ENCODE measurements at places on chromosomes 7 and 10.

DNA sequence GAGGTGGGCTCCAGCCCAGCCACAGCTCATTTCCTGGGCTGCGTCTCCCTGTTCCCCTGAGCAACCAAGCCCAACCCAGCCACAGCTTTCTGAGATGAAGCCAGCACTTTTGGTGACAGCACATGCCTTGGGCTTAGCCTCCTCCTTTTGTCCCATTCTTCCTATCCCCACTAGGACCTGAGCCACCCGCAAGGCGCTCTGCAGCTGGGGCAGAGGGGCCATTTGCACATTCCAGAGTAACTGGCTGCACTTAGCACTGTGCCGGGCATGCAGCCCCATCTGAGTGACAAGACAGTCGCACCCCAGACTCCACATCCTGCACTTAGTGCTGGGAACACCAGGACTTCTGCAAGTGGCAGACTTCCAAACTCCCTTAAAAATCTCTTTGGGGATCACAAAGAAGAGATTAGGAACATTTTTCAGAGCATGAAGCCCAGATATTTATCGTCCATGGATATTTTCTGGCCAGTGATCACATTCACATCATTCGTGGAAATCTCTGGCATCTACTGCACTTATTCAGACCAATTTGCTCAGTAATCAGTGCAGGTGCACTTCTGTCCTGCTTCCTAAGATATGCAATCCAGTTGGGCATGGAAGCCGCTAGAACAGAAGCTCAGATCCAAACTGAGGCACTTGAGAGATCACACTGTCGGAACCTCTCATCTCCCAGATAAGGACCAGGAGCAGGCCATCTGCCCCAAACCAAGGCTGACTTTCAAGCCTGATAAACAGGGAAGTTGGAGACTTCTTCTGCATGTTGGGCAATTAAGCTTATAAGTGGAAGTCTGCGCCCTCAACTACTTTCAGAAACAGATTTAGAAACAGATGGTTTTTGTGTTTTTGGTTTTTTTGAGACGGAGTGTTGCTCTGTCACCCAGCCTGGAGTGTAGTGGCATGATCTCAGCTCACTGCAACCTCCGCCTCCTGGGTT lies 26.4 kb downstream of the CHST15 start:
- DNase-seq = no peak

DNA sequence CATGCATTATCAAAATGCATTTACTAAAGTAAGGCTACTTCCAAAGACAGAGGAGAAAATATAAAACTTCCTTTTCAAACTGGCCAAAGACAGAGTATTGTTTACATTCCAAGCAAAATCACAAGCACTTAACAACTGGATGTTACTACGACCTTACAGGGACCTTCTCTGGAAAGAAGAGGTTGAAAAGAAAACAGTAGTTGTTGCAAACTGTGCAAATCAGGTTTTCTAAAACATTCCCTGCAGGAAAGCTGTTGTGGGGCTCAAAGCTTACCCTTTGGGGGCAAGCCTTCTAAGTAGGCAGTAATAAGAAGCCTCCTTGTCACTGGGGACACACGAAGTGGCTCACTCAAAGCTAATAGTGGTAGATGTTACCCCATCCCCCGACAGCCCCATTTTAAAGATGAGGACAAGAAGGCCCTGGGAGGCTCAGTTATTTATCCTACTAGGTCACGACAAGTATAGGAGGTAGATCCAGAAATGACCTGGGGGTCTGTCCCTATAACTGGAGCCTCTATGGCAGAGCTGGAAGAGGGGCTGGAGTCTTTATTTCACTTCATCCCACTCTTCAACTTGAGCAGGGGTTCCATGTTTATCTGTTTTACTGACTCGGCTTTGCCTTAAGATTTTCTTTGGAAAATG lies 46.6 kb downstream of the ATXN7L1 start:
- DNase-seq = no peak

GRCh38 chr7:124792696-124793095 lies 27.1 kb upstream of the GPR37 start:
- no peak for DNase-seq

GRCh38 chr10:34906067-34906965 lies 91.2 kb upstream of the PARD3 start:
- no peak for DNase-seq

GRCh38 chr10:132806561-132807003 lies 20.6 kb upstream of the NKX6-2 start:
- no peak for DNase-seq

DNA sequence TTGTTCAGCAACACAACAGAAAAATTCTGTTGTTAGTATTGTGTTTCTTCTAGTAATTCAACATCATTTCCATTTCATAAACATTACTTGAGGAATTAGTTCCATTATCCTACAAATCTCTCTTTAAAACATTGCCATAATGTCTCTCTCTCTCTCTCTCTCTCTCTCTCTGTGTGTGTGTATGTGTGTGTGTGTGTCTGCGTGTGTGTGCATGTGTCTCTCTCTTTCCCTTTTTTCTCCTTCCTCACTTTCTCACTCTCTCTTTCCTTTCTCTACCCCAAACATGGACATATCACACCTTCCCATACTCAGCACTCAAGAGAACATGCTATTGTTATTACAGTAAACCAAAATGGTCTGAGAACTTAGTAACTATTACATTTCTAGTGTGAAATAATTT lies 16.6 kb downstream of the LRRTM3 start:
- no peak for DNase-seq

- no peak for DNase-seq
Measured at GRCh38 chr10:62093863-62094291, 174.8 kb downstream of the RTKN2 start.

GRCh38 chr7:74633451-74633921 lies 24.0 kb upstream of the GTF2I start:
- peak; percentile 52 for DNase-seq

DNA sequence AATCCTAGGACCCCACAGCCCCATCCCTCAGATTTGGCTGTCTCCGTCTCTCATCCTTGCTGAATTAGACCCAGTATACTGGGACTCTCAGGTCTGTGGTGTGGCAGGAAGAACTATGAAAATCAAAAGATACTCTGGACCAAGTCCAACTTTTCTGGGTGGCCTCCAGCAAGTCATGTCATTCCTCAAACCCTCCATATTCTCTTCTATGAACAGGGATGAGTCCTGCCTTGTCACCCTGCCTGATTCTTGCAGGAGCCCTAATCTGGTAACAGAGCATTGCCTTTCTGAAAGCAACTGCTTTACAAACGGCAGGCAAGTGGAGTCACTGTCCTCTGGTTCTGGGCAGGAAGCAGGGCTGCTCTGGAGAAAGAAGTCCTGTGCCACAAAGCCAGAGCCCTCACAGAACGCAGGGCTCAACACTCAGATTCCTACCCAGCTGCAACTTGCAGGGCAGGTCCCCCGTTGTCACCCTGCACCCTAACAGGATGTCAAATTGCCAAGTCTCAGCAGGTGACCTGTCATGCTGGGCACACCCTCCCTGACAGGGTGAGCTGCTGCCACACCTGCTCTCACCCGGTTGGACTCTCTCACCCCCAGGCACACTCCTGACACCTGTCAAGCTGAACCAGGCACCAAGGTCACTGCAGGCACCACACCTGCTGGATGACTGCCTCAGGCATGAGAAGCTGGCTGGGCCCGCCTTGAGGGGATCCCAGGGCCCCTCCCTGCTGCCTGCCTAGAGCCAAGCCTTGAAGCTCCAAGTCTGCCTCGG lies 227.7 kb downstream of the KCNMA1 start:
- no peak for DNase-seq

DNA sequence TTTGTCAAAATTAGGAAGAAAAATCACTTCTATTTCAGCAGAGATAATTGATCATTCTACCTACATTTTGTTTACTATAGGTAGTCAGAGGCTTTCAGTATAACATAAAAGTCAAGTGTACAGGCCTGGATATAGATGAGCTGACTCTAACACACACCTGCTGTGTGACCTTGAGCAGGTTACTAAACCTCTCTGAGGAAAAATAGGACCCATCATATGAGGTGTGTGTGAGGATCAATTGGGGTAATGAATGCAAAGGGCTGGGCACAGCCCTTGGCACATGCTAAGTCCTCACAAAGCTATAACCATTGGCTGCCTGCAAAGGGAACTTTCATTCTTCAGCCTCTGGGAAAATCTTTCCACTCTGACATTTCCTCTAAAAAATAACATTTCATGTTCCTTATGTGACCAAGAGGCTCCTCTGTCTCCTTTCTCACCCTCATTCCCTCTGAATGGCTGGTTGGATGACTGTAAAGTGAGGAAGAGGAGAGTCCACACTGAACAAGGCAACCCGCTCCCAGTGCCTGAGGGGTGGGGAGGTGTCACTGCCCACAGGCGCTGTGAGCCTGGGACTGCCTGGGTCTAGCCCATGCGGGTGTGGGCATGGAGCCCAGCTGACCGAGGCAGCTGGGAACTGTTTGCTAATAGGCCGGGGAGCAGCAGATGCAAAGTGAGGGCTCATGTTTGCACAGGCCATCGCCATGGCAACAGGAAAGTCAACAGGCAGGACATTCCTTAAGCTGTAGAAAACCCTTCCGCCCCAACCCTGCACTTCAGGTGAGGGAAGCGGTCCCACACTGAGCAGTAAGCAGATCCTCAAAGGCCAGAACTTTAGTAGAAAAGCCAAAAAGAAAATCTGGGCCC lies 36.8 kb downstream of the MYOF start:
- DNase-seq = peak; percentile 81

DNA sequence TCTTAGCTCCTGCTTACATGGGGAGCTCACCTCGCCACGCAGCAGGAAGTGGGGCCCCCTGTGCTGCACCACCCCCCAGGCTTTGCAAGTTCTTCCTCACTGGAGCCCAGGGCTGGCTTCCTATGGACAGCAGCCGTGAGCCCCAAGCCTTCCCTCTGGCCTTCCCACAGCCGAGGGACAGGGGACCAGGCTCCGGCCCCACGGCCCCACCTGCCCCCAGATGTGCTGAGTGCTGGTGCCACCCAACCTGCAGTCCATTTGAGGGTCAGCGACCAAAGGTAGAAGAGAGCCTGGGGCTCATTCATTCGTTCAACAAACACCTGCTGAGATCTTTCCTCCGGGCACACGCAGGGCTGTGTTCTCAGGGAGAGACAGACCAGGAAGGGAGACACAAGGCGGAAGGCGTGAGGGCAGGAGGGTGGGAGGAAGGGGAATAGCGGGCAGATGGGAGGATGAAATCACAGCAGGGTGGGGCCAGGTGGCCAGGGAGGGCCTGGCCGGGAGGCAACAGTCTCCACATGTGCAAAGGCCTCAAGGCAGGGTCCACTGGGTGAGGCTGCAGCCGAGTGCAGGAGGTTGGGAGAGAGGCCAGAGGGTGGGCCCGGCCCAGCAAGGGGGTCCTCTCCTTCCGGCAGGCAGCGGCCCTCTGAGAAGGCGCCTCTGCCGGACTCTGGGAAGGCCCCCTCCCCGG lies 100.1 kb downstream of the FOXL3 start:
- DNase-seq = no peak

DNA sequence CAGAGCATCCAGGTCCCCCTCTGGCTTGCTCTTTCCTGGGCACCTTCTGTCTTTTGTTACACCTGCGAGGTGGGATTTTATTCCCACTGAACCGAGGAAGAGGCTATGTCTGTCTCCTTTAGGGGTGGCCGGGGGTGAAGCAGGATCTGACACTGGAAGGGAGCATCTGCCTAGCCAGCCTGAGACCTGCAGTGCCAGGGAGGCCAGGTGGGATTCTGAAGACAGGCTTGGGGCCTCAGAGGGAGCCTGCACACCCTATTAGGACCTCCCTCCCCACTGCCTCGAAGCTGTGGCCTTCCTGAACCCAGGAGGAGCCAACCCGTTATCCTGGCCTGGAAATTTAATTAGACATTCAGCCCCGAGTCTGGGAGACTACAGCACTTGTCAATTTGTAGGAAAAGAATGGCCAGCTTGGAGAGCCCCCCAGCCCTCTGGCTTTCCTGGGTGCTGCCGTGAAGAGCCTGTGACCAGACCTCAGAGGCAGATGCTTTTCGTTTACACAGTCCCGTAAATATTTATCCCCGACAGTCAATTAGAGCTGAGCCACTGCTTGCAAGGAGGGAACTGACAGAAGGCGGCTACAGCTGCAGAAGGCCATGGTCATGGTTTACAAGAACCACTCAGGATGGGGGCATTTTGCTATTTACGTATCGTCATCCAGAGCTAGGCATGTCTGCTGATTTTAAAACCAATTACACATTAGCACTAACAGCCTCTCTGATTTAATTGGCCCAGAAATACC lies 19.7 kb downstream of the CHAT start:
- DNase-seq = no peak

DNA sequence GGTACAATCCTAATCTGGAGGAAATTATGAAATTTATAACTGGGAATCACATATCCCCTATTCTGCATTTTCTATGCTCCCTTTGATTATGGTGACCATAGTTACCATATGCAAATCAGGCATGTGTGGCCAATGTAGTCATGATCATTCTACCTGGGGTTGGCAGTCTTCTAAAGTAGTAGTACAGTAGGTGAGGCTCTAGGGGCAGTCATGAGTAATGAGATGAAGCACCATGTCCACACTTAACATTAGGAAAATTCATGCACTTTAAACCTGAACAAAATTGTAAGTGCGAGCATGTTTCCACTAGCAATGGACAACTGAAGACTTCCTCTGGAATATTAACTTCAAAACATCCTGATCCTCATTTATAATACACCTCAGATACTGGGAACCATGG lies 545.9 kb downstream of the SUGCT start:
- no peak for DNase-seq

DNA sequence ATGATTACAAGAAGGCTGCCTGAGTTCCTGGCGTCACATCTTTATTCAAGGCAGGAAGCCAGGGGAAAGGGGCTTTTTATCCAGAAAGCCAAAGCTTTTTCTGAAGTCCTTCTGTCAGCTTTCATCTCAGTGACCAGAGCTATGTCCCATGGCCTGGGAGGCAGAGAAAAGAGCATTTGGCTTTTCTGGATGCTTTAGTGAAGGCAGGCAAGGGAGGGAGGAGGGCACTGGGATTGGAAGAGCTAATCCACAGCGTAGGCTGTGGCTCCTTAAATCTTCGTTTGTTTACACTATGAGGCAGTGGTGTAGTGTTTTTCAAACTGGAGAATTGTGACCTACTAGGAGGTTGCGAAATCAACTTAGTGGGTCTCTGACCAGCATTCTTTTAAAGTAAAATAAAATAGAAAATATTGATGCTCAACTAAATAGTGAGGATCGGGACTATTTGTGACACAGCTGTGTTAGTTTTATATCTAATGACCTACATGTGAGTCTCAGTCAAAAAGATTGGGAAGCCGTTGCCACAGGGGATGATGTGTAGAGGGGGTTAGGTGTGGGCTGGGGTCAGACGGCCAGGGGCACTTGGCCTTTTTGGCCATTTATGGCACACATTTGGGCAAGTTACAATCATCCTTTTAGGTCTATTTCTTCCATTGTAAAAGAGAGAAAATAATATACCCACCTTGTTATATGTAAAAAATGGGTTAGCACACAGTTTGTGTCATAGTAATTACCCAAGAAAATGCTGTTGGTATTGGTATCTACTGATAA lies 14.1 kb downstream of the CRYGN start:
- DNase-seq = no peak

- DNase-seq = no peak
Measured at GRCh38 chr10:120387326-120387725, 69.7 kb upstream of the PLPP4 start.

DNA sequence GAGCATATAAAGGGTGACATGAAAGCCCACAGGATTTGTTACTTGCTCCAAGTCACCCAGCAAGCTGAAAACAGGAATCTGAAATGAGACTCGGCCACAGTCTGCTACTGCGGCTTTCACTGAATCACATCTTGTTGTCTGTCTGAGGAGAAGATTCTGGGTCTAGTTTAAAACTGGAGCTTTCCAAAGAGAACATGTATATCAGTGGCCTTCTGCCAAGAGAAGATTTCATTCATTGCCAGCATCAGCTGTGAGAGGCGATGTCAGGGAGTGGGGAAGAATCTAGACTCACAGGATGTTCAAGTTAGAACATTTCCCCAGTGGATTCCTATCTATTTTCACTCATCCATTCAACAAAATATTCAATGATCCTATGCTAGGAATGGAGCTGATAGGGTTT lies 122.8 kb downstream of the GALNT17 start:
- no peak for DNase-seq

- no peak for DNase-seq
Measured at GRCh38 chr10:118471863-118472262, 123.6 kb downstream of the PRLHR start.
